CD14-positive monocyte (primary cell): ENCODE measurements at places on chromosomes 5 and 9.

DNA sequence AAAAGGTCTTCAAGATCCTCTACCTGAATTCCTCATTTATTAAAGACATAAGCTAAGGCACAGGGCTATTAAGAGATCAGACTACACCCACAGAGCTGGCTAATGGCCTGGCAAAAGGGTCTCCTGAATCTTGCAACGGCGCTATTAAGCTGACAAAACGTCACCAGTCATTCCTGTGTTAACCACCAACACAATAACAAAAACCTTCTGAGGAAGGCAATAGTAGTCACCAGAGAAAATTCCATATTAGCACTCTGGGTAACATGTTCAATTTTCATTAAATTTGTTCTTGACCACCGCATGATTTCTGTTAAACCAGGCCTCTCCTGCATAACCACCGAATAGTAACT is 77.0 kb downstream of the GNAQ start:
- no peak for DNase-seq

- DNase-seq, result no peak
These were observed 270.8 kb upstream of the ANKRD55 start for GRCh38 chr5:56503929-56504328.

- peak; percentile 82 for DNase-seq
These were observed 513.4 kb upstream of the MEF2C start for GRCh38 chr5:89396278-89396954.

GRCh38 chr5:32387211-32387610 is 57.3 kb downstream of the ZFR start:
- DNase-seq, result peak; percentile 3

GRCh38 chr9:132244582-132245455 is 83.0 kb downstream of the NTNG2 start:
- no peak for DNase-seq

GRCh38 chr9:127035423-127035822 is 87.0 kb downstream of the ANGPTL2 start:
- no peak for DNase-seq

- DNase-seq, result no peak
These were observed 2375.8 kb downstream of the MAT2B start for GRCh38 chr5:165881259-165881658.

GRCh38 chr9:122200960-122201595 is 27.7 kb downstream of the LHX6 start:
- no peak for DNase-seq

- DNase-seq, result no peak
These were observed 6.3 kb upstream of the CLPTM1L start for GRCh38 chr5:1351156-1351555.

DNA sequence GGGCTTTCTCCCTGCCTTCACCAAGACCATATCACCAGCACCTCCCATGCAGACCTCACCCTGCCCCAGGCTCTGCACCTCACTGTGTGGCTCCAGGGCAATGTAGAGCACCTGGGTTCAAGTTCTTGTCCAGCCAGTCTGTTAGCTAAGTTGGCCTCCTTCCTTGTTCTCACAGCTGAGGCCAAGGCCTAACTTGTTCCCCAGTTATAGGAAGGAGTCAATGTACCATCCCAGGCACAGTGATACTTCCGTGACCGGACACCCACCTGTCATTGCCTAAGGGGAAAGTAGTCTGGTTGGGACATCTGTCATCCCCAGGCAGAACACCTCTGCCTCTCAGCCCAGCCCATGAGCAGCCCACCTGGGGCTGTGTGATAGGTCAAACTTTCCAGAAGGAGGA is 14.4 kb upstream of the ARAP3 start:
- no peak for DNase-seq

DNA sequence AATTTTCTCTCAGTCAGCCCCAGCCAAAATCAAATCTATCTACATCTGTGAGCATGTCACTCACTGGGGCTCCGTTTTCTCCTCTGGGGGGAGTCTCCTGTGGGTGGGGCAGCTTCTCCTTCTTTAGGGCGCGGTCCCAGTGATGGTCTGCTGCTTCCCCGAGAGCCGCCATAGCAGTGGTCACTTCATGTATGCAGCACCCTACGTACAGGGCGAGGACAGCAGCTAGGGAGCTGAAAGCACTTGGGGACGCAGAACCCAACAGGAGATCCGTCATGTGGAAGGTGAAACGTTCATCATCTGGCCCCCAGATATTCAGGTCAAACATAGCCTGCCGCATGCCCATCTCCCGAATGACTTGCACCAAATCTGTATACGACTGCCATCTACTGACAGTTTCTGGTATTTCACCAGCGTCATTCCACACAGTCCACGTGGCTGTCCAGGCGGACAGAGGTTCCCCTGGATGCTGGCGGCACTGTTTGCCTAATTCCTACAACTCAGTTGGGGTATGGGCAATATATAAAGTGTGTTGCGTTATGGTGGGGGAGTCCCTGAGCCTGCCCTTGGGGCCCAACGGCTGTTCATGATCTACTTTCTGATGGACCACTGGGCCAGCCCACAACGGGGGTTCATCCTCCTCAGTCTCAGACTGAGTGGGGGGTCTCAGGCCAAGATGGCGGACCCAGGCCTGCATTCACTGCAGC is 795.0 kb downstream of the EFNA5 start:
- DNase-seq, result no peak

DNA sequence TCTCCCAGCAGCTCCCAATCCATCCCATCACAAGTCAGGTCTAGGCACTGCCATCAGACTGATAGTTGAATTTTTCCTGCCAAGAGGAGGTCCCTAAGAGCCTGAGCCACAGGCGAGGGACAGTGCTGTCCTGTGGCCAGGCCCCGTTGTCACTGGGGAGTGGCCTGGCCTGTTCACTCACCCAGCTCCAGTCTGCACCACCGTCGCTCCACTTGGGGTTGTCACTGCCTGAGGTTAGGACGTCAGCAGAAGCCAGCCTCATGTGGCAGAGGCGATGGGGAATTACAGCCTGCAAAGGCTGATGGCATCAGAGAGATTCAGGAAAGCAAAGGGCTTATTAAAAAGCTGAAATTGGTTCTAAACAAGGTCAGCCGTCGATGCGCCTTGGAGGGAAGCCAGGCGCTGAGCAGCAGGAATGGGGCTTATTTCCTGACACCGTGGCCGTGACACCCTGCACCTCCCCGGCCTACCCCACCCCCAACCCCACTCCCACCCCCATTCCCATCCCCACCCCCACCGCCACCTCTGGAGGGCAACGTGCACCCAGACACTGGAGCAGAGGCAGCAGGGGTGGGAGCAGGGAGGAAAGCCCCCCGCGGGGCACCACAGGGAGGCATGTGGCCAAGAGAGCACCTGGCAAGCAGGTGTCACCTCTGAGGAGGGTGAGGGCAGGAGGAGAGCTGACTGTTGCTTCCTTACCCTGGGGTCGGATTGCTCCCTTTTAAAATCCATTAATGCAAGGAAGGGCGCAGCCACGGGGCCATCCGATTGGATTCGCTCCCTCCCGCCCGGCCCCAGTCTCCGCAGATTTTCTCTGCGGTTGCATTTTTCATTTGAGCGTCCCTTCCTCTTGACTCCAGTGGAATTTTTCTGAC is 3.1 kb upstream of the DBH start:
- no peak for DNase-seq

GRCh38 chr5:56876327-56876726 is 33.1 kb upstream of the SETD9 start:
- no peak for DNase-seq

DNA sequence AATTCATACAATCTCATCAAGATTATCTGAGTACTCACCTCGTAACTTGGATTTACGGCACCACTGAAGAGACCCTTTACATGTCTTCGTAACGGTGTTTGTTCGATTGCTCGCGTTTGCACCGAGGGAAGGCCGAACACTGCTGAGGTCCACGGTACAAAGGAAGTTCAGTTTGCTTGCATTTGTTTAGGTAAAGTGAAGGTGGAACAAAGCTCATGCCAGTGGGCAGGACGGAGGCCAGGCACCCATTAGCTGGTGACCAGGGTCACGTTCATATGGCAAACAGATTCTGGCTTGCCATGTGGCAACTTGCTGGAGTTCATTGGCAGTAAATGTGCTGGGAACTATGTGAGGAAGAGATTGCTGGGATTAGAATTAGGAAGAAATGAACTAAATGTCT is 164.8 kb downstream of the MACROH2A1 start:
- no peak for DNase-seq

- no peak for DNase-seq
These were observed 8.8 kb downstream of the ZSWIM6 start for GRCh38 chr5:61340775-61341361.

- no peak for DNase-seq
These were observed 359.7 kb downstream of the TRIM32 start for GRCh38 chr9:117046666-117047327.

DNA sequence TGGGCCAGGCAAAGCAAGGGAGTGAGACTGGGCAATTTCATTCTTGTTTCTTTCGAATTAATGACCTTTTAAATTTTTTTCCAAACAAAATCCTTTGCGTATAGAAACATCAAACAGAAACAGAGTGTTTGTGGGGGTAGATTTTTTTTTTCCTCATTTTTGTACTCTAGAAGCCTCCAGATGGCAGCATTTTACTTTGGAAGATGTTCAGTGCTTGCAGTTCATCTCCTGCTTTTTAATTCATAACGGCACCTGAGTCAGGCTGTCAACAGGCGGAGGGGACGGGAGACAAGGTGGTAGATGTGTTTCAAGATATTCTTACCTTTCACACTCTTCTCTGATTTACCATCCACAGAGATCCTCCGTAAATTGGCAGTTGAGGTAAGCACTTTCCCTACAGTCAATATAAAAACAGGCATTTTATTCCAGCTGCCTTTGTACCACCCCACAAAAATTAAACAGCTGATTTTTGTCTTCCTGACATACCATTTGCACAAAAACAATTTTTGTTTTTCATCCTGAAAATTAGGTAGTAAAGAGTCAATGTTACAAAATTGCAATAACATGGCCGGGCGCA is 99.5 kb upstream of the FBXL17 start:
- DNase-seq, result no peak

GRCh38 chr9:7320139-7320538 is 479.4 kb downstream of the DMAC1 start:
- DNase-seq, result no peak

- DNase-seq, result no peak
These were observed 31.0 kb downstream of the GLDC start for GRCh38 chr9:6614489-6614888.

- no peak for DNase-seq
These were observed 7.9 kb upstream of the MED10 start for GRCh38 chr5:6386271-6386670.

DNA sequence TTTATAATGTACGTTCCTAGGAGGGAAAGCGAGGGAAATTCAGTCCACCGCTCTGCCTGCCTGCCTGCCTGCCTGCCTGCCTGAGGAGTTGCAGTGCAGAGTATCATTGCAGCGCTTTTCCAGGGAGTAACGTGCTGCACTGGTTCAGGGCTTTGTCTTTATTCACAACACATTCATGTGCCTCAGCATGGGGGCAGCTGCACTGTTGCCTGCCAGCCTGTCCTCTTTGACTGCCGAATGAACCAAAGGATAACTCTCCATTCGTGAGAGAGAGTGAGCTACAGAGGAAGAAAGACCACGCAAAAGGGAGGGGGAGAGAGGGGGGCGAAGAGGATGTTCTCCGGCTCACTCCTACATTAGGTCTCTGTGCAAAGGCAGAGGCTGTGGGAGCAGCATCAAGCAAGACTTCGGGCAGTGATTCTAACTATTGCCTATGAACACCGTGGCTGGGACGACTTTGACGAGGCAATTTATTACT is 791.2 kb downstream of the MAT2B start:
- no peak for DNase-seq

DNA sequence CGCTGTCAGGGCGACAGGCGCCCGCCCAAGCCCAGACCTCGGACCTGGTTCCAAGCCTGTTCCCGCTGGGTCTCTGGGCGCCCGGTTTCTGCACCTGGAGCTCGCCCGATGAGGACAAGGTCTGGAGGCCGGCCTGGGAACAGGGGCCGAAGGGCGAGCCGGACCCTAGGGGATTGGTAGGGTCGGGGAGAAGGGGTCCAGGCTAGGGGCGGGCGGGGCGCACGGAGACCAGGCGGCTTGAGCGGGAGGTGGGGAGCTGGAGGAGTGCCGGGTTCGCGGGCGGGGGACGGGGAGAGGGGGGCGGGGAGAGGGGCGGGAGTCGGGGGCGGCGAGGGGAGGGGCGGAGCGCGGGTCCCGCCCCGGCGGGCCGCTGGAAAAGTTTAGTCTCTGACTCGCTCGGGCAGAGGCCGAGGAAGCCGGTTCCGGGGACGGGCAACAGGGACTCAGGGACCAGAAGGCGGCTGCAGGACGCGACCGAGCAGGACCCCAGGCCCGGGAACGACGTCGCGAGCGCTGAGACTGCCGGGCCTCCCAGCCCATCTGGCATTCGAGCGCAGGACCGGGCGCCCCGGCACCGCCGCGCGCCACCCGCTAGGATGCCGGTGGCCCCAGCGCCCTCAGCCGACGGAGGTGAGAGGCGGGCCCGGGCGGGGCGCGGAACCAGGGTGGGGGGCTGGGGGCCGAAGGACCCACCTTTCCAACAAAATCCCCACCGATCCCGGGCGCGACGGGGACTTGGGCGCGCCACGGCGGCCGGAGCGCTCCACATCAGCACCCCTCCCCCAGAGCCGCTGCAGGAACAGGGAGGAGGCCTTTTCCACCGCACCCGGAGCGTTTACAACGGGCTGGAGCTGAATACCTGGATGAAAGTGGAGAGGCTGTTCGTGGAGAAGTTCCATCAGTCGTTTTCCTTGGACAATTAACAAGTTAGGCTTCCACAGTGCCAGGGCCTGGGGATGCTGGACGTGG is at the start of gene S1PR3:
S1PR3 (plus strand) TSS at position 403 of the 969 bp plus-strand sequence. CDS start 9,733 bp downstream, outside the sequence.
- DNase-seq, result peak; percentile 44

DNA sequence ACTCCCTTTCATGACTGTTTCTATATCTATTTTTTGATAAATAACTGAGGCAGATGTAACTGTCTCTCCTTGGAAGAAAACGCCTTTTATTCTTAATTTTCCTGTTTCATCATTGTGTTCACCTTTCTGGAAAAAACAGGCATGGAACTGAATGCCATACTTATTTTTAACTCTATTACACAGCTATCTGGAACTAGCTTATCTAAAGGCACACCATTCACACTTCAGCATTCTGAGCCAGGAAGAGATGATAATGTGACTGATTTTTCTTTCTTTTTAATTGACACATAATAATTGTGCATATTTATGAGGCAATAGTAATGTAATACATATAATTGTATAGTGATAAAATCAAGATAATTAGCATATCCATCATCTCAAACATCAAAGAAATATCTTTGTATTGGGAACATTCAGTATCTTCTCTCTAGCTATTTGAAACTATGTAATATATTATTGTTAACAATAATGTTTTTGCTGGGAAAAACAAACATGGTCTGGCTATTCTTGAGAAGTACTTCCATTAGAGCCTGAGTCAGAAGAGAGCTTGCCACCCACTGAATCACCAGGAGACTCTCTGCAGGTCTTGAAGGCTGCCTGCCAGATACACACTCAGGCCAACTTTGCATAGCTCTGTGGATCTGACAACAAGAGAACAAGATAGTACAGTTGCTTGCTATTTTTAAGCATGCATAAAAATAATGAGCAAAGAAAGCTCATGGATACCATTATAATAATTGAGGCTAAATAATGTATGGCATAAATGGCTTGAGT is 501.0 kb upstream of the EDIL3 start:
- DNase-seq, result no peak
